ENCODE measurements at places on chromosomes 2 and 18.

GRCh38 chr2:31011587-31011986 is 126.7 kb downstream of the GALNT14 start:
- DNase-seq: no peak

DNA sequence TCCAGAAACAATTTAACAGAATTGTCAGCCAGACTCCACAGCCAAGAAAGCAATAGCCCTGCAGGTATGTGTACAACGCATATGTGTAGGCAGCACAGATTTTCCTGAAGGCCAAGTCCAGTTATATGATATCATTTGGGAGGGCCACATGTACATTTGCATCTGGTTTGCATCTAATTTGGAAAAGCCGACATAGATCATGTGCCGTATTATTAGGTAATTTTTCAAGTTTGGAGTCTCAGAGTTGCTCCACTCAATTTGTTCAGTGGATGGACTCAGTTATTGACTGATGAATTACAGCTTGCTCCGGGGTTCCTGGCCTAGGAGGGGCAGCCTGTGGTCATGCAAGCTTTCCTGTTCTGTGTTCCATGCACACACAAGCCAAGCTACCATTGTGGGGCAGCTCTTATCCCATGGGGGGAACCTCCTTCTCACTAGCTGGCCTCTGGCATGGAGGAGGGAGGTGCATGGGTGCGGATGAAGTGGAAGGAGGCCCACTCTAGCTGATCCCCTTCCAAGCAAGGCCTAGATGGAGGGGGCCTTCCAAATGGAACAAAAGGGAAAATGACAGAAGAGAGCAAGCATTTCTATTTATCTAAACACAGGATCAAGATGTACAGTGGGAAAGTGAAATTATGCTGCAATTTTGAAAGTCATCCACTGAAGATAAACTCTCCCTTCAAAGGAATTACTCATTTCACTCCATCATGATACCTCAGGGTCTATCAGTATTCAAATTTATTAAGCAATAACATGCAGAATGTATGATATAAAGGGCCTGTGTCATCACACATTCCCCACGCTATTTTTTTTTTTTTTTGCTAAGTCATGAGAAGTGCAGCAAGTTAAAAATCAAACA is 202.6 kb upstream of the SMAD2 start:
- no peak for DNase-seq

DNA sequence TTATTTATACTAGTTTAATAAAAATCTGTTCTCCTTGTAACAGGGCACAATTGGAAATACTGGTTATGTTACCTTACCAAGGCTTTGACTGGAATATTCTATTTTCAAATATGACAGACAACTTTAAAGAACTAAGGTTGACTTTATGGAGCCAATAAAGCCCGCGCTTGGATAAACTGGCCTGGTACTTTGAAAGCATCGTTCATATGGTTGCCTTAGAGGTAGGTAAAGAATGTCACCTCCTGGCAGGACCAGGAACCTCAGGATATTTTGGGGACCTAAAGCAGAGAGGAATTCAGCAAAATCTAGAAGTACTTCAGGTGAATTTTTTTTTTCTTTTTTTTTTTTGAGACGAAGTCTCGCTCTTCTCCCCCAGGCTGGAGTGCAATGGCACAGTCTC is 71.2 kb upstream of the CREB1 start:
- DNase-seq: no peak

DNA sequence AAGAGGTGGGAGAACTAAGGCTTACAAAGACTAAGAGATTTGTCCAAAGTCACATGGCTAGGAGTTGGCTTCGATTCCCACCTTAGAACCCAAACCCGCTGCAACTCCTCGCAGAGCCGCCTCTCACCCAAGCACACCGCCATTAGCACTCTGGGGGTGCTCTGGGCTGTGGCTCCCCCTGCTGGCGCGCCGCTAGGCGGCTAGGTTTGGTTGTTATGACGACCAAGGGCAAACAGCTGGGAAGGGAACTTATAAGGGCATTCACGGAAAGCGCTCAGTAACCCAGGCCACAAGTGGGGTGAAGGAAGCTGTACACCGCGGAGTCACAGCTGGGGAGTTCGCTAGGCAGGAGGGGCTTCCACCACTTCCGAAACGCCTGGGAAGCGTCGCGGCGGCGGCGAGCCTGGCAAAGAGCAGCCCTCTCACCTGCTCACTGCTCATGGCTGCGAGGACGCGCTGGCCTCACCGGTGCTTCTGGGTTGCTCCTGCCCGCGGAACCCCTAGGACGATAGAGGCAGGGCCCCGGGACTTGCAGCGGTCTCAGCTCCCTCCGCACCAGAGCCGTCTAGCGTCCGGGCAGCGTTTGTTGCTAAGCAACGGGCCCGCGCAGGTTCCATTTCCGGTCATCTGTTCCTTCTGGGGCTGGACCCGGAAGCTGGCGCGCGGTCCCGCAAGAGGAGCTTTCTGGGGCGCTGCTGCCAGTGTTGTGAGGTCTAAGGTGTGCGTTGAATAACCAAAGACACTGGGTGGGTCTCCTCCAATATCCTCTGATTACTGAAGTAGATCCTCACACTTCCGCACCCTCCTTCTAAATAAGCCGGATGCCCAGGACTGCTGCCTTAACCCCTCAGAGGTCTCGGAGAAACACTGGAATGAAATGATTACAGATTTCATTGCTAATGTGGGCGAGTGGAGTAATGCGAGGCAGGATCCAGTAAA is at the start of gene DNAH7:
Gene DNAH7, minus strand, starts transcription at position 567 of the 939 bp plus-strand sequence. Its CDS starts 126 bp downstream, at position 441.
- peak; percentile 84 for DNase-seq

GRCh38 chr2:26587994-26588393 is 53.2 kb downstream of the CIB4 start:
- no peak for DNase-seq

DNA sequence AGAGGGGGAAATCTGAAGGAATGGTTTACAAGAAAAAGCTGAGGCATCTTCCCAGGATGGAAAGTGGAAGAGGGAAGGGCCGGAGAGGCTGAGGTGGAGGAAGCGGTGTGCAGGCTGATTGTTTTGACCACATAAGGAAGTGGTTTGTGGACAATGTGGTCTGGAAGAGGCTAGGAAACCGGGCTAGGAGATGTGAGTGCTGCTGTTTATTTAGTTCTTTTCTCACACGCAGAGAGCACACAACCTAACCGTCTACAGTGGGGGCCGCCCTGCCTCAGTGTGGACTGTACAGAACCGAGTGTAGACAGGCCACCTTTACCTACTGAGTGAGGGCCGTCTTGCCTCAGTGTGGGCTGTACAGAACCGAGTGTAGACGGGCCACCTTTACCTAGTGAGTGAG is 251.7 kb upstream of the PXDN start:
- no peak for DNase-seq

DNA sequence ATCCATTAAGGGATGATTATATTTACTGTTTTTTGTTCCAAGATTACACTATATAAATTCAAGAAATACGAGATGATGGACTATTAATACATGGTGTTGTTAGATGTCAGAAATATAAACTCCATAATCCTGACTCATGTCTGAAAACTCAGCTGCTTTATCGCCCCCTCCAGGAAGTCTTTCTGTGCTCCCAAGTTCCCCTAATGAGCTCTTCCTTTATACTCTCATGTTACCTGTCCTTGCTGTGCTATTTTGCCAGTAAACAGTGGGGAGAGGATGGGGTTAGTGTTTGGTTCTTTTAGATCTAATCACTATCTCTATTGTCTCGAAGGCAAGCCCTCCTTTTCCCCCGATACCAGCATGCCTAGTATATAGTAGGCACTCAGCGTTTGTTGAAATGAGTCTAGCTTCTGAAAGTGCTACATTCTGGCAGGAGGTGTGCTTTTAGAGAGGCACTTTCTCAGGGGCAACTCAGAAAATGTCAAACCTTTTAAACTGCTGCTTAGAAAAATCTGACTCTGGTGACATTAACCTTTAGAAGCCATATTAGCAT is 21.4 kb upstream of the BARD1 start:
- DNase-seq: no peak

DNA sequence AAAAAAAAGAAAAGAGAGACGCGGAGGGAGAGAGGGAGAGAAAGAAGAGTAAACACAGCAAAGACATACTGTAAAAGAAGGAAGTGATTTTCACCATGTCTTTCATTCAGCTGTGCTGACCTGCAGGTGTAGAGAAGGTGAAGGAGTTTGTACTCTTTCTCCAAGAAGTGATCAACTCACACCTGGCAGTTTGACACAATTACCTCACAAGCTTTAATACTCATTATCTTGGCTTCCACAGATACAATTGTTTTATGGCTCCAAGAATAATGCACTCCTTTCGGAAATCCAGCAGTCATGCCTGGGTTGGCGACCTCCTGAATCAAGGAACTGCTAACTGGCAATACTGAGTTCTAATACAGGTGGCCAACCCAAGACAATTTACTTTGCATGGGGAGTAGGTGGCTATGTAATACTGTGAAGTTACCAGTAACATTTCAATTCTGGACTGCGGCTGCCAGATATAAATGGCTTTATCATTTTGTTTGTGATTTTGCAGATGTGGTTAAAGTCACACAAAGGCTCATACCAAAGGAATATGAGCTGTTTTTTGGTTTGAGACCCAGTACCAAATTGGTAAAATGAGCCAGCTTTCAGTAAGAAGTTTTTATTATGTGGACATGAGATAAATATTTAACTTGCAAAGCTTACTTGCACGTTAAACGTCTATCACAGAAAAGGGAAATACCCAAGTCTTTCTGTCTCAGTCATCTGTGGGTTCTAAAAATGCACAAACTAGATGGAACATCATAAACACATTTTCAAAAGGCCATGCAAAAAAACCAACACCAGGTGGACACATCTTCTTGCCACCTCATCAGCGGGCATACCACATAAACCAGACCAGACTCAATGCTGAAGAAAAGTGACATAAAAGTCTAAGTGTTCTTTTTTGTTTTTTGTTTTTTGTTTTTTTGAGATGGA is 69.3 kb downstream of the NCKAP5 start:
- DNase-seq: no peak

GRCh38 chr18:59686260-59686659 is 11.0 kb downstream of the CCBE1 start:
- DNase-seq: no peak

DNA sequence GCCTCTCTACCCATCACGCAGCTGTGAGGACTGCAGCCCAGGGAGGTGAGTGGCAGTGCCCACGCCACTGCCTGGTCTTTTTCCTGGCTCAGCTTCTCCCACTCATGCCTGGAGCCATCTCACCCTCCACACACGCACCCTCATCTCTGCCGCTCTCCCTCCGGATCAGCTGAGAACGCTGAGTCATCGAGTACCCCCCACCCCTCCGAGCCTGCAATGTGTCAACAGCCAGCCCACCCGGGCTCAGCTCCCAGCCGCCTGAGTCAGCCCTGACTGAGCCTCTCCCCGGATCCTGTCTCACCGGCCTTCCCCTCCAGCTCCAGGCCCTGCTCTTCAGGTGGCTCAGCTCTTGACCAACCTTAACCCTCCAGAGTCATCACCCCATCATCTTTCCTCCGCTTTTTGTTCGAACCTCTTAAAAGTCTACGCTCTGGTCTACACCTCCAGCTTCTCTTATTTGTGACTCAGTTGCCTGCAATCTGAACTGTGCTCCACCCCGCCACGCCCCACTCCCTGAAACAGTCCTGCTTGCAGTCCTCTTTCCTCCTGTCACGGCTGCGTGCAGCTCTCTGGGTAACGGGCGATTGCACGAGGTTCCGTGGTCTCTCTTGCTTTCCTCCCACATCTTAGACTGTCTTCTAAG is 94.4 kb upstream of the ASAP2 start:
- no peak for DNase-seq

- no peak for DNase-seq
Observed at GRCh38 chr2:16005816-16006536, 65.6 kb downstream of the MYCN start.

- no peak for DNase-seq
Observed at GRCh38 chr2:174544156-174544555, 53.4 kb downstream of the WIPF1 start.

- DNase-seq: no peak
Observed at GRCh38 chr2:201070948-201071478, 458 bp downstream of the HYCC2 start.

DNA sequence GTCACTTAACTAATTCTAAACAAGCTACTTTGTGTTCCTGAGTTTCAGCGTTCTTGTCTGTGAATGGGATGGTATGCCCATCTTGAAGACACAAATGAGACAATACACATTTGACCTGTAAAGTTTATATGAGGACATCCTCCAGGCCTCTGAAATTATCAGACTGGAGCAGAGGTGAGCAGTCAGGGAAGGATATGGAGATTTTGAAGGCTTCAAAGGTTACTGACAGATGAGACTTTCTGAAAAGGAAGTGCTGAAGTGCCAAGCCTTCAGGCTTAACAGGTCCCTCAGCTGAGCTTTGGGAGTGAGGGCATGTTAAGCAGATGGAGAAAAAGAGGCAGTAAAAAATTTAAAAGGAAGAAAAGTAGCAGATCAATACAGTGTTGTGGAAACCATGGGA is 110.9 kb upstream of the FOSL2 start:
- DNase-seq: no peak

GRCh38 chr18:47036298-47036874 is 965 bp upstream of the ELOA2 start:
- no peak for DNase-seq

GRCh38 chr2:64653109-64654062 is at the start of gene SERTAD2:
TSS of gene SERTAD2 (minus strand) at chr2:64653913. CDS start at chr2:64636871, 17,042 bp downstream.
- DNase-seq: peak; percentile 92

- no peak for DNase-seq
Observed at GRCh38 chr2:151238527-151239487, 22.9 kb downstream of the RBM43 start.

DNA sequence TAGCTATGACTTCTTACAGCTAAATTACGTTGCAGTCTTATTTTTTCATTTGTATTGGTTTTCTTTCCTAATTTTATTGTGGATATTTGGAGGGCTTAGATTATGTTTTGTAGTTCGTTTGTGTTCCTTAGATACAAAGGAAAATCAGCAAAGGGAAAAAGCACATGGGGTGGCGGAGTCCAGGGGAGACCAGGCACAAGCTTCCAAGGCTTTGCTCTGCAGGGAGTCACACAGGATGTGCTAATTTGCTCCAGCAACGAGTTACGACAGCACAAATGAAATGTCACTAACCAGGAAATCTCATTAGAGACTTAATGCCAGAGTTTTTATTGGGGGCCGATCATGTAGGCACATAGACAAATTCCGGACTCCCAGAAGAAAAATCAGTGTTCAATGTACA is 60.5 kb upstream of the CABYR start:
- no peak for DNase-seq

DNA sequence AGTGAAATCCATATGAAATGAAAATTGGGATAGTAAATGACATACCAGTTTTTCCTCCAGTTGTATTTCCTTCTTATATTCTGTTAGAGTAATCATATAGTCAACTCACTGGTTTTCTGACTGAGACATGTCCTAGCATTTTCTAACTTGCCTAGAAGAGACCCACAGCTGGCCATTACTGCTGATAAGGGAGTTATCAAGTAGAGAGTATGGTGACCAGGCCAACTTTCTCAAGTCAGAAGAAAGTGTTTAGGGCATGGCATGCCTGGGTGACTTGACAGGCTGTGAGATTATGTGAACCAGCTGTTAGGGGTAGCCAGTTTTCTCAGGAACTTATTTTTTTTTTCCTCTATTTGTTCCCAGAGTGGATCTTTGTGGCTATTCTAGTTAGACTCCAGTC is 81.2 kb downstream of the GPD2 start:
- DNase-seq: no peak
